ENCODE measurements at places on chromosomes 6 and 20.

GRCh38 chr20:40710603-40711002 lies 21.6 kb upstream of the MAFB start:
- DNase-seq = no peak

- DNase-seq = no peak
Observed at GRCh38 chr6:130019326-130020072, 1.1 kb downstream of the L3MBTL3 start.

- no peak for DNase-seq
Observed at GRCh38 chr20:60053818-60054190, 95.6 kb downstream of the CDH26 start.

- no peak for DNase-seq
Observed at GRCh38 chr6:166683477-166683876, 56.4 kb upstream of the RPS6KA2 start.

- DNase-seq = no peak
Observed at GRCh38 chr20:29874476-29875202, 1382.8 kb upstream of the DEFB115 start.

DNA sequence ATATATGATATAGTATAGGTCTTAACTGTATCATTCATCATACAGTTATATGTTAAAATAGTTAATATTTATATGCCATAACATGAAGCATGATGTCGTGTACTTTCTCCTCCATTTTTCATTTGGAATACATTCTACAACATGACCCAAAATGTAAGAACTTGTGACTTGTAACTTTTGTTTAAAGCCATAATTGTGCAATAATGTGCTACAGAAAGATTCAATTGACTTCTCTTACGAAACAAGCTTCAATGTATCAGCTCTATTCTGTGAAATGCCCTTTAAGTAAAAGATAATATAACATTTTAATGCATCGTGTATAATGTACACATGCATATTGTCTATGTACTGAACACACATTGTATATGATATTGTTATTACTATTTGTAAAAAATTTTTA lies 76.7 kb upstream of the FABP7 start:
- no peak for DNase-seq

GRCh38 chr6:168056892-168057527 lies 22.0 kb downstream of the FRMD1 start:
- no peak for DNase-seq

DNA sequence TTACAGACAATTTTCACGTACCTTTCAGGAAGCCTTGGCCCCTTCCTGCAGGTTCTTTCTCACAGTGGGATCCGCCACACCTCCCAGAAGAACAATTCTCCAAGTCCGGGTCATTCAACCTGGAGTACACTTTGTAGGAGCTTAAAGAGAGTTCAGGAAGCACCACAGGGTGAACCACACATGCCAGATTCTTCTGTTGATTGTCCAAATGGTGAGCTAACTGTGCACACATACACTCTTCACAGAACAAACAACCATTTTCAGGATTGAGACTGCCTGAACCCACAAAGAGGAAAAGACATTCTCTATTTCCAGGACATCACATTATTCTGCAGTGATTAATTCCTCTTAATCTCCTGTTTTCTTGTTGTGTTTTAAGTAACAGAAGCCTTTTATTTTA lies 51.0 kb downstream of the SCGN start:
- DNase-seq = no peak

GRCh38 chr6:128079021-128079420 lies 178.2 kb upstream of the THEMIS start:
- no peak for DNase-seq

DNA sequence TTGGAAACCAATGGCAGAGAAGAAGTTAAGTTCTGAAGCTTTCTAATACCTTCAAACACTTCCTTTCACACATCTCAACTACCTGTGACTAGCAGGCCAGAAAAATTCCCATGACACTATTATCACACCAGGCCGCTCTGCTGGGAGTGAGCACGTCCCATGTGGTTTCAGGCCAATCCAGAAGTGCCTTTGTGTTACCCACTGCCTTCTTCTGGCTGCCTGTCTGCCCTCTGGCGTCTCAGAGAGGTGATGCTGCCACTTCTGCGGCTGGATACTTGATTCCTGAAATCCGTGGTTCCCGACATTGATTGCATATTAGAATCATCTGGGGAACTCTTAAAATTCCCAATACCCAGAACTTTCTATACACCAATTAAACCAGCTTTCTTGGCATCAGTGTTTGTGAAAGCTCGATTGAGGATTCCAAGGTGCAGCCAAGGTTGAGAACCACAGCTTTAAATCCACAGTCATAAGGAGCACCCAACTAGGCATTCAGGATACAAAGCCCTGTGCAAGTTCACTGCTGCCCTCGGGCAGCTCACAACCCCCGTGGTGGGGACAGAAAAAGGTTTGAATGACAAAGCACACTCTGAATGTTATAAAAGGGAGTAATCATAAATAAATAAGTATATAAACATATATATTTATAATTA lies 65.6 kb downstream of the STMND1 start:
- DNase-seq = no peak

DNA sequence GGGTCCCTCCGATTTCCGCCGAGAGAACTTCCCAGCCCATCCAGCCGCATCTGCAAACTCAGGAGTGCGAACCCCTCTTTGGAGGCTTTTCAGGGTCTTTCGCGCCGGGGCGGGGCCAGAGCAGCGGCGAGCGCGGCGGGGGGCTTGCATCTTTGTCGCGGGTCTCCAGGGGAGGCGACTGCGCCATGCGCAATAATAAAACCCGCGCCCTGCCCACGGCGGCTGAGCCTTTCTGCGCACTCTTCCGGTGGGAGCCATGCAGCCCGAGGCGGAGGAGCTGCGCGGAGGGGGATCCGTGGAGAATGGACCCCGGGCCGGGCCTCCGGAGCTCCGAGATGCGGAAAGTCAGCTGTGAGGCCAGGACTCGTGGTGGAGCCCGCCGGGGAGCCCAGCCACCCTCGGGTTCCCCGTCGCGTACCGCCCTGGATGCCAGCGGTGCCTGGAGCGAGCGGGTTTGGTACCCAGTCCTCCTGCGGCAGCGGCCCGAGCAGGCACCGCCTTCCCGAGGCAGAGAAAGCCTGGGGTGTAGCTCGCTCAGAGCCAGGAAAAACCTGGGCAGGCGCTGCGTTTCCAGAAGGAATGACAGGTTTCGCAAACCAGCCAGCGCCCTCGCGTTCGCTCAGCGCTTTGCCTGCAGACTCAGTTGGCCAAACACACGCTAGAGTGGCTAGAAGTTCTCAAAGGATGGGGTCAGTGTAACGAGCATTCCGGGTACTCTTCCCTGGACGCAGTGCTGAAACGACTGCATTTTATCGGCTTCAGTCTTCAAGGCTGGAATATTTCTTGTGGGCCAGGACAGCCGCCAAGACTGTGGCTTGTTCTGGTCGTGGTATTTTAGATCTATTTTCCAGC lies 1.2 kb downstream of the AKAP12 start:
- no peak for DNase-seq

DNA sequence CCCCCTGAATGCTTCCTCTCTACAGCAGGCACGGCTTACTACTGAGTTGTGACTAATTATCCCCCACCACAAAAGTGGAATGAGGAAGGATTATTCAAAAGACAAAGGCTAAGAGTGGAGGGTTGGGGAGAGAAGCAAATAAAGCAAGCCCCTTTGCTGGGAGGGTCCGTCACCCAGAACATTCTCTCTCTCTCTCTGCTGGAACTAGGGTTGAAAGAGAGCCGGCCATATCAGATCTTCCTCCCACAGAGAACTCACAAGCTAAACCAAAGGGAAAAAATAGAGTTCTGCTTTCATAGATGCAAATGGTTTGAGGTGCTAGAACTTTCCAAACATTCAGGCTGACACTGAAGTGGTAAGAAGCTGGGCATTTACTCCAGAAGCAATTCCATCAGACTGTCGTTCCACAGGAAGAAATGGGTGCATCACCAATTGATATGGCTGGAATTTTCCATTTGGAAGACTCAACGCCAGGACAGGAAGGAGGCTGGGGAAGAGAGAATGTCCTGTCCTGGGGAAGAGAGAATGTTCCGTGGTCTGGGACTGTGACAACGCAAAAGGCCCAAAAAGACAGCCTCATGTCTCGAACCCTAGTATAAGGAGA lies 7.9 kb downstream of the ZMYND8 start:
- no peak for DNase-seq

- DNase-seq = no peak
Observed at GRCh38 chr6:113690281-113691259, 166.6 kb upstream of the MARCKS start.

GRCh38 chr20:53677447-53678314 lies 84.0 kb upstream of the ZNF217 start:
- DNase-seq = no peak

DNA sequence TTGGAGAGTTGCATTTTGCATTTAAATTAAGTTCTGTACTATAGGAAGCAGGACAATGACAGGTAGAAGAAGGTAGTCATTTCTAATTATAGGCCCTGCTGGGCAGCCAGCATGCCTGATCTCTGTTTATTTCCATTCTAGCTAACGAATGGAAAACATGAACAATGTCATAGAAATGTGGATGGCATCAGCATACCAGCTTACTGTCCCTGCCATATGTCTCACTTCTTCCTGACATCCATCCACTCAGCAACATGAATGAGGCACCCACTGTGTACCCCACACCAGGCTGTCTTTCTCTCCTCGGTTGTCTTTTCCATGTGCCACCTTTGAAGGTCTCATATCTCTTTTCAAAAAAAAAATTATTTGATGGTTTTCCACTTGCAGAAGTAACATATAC lies 11.1 kb downstream of the ADTRP start:
- DNase-seq = no peak

DNA sequence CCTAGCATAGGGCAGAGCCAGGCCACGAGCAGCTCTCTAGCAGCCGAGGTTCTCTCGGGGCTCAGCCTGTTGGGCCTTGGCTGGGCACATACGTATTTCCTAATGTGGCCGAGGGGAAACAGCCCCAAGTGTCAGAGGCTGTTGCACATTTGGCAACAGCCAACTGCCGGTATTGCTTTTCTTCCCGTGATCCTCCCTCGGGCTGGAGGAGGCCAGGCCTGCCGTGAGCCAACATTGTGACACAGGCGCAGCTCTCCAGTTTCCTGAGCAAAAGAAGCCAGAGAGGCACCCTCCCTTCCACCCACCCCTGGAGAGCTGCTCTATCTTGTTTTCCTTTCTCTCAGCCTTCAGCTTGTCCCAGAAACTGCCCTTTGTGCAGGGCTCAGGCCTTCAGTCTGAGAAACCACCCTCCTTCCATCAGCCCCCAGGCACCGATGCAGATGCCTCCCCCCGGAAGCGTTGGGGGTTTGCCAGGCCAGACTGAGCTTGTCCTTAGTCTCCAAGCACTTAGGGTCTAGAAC lies 5.1 kb upstream of the BPI start:
- DNase-seq = no peak

DNA sequence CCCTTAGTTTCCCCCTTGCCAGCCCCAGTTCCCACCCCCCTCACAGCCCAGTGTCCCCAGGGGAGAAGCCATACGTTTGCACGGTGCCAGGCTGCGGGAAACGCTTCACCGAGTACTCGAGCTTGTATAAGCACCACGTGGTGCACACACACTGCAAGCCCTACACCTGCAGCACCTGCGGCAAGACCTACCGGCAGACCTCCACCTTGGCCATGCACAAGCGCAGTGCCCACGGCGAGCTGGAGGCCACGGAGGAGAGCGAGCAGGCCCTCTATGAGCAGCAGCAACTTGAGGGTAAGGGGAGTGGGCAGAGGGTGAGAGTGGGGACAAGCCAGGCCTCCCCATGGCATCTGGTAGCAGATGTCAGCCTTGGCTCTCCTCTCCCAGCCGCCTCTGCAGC lies 5.1 kb upstream of the DEF6 start:
- DNase-seq = no peak

GRCh38 chr6:128617285-128617684 lies 96.9 kb upstream of the PTPRK start:
- no peak for DNase-seq

DNA sequence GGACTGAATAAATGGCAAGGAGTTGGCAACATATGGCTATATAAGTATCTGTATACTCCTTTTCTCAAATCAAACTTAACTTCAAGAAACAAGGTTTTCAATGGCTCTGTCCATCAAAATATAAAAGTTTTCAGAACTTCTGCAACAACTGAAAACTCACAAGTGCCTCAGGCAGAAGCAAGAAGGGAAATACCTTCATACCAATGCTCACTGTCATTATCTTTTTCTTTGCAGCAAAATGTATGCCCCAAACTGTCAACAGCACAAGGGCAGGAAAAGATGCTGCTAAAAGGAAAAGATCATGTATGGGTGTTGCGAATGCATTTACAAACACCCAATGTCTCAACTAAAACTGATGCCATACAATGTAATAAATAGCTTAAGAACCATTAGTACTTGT lies 45.9 kb downstream of the PTPRK start:
- no peak for DNase-seq

DNA sequence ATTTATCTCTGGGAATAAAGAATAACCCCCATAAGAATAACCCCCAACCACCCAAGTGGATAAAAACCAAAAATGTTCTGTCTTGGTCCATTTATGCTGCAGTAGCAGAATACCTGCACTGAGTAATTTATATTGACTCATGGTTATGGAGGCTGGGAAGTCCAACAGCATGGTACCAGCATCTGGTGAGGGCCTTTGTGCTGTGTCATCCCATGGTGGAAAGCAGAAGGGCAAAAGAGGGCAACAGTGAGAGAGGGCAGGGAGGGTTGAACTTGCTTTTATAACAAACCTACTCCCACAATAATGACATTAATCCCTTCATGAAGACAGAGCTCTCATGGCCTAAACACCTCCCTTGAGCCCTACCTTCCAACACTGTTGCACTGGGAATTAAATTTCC lies 133.7 kb downstream of the ERMARD start:
- no peak for DNase-seq

GRCh38 chr20:50023116-50023805 lies 40.5 kb downstream of the SNAI1 start:
- DNase-seq = no peak

DNA sequence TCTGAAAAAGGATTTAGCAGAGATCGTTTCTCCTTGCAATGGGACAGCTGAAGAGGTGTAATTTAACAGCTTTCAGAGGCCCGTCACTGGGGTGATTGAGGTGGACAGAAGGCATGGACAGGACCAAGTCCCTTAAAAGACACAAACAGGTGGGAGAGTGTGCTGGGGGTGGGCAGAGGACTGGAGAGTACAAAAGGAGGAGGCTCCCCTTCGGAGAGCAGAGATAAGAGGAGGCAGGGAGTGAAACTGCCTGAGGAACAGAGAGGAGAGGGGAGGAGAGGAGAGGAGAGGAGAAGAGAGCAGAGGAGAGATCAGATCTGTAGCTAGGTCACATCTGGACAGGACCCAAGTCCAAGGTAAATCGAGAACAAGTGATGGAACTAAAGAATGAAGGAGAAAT lies 48.6 kb upstream of the PKHD1 start:
- DNase-seq = no peak

- DNase-seq = no peak
Observed at GRCh38 chr20:59120491-59120890, 43.1 kb upstream of the ZNF831 start.

- no peak for DNase-seq
Observed at GRCh38 chr6:137261761-137262160, 42.6 kb upstream of the IFNGR1 start.

GRCh38 chr20:25248786-25249172 lies 894 bp downstream of the PYGB start:
- DNase-seq = no peak

GRCh38 chr20:25057234-25058050 lies 497 bp downstream of the ACSS1 start:
- DNase-seq = no peak

- DNase-seq = no peak
Observed at GRCh38 chr20:9300080-9300479, 214.3 kb upstream of the LAMP5 start.

- DNase-seq = no peak
Observed at GRCh38 chr20:14360416-14360815, 23.0 kb upstream of the FLRT3 start.

Measured in NCI-H187 (cell line).